ENCODE measurements at places on chromosomes 11 and 22.

DNA sequence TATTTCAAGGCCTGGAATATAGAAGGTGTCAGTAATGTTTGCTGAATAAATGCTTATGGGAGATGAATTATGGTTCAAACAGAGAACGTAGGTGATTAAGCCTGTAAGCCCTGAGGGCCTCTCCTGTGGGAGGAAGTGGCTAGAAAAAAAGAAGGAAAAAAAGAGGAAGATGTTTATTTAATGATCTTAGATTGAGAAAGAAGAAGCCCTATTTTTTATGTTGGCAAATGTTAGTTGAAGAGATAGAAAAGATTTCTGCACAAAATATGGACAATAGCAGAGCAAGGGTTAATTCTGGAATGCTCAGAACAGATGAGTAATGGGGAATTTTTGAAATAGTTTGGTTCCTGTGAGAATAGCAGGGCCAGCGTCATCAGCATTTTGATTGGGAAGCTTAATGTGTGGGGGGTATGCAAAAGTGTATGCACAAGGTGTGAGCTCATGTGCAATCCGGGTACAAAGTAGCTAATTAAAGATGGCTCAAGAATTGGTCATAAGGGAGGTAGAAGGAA, 95.7 kb downstream of the TEAD1 start:
- no peak for ATAC-seq

DNA sequence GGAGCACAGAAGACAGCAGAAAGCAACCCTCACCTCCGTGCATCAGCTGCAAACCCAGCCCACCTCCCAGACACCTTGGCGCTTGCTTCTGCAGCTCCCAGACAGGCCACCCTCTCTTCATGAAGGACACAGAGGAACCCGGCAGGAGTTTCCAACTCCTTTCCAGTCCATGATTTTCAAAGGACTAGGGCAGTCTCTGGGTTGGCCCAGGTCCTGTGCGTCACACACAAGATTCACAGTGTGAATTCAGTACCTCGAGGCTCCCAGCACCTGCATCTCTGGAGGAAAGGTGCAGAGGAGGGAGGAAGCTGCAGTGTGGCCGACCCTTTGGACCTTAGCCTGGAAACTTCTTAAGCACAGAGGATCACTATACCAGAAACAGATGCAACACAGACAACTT, 61.0 kb upstream of the BID start:
- ATAC-seq: no peak

DNA sequence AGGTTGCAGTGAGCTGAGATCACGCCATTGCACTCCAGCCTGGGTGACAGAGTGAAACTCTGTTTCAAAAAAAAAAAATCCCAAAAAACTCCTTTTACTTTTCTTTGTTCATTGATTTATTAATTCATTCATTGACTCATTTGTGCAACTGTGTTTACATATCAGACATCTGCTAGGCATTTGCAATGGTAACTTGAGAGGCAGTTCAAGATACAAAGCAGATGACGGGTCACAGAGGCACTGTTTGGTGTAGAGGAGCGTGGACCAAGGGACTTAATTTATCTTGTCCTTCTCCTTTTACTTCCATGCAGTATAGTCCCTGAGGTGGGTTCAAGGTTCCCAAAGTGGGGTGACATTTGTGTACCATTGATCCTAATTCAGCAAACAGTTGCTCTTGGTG, 71.4 kb downstream of the KIAA1671 start:
- ATAC-seq: no peak

- ATAC-seq: no peak
Measured at GRCh38 chr11:129230006-129230405, 37.9 kb upstream of the ARHGAP32 start.

- no peak for ATAC-seq
Measured at GRCh38 chr11:67506426-67507051, 1.4 kb upstream of the PITPNM1 start.

- no peak for ATAC-seq
Measured at GRCh38 chr11:74822170-74822569, 73.5 kb downstream of the RNF169 start.

DNA sequence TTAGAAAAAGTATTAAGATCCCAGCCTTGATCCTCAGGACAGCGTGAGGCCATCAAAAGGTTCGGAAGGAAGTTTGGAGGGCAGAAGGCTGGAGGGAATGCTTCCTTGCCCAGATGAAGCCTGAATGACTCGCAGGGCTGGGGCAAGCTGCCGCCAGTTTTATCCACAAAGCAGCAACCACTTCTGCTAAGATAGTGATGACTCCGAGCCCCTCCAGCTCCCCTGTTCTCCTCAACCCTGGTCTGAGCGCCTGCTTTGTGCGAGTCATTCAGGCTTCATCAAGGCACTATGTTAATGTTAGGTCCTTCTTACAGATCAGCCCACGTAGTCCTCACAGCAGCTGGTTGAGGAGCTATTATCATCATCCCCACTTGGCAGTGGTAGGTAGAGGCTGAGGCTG, 158.8 kb downstream of the COMMD9 start:
- no peak for ATAC-seq

DNA sequence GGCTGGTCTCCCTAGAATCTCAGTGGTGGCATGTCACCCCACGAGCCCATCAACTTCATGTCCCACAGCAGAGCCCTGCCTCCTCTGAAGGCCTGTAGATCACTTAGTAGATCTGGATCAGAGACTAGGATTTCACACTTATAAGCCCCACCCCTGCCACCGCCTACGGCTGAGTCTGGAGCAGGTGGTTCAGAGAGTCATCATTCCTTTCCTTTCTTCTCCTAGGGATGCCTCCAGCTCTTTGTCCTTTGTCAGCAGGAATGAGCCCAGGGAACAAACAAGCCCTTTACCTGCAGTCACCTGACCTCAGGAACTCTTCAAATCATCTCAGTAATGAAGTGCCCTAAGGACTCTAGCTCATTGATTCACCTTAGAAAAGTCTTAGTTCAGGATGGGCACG, 37.8 kb downstream of the SCGB1A1 start:
- ATAC-seq: no peak

All from gastroesophageal sphincter (tissue), 4 donors.